Effector memory CD4-positive, alpha-beta T cell (primary cell): ENCODE measurements at places on chromosomes 12 and 14.

DNA sequence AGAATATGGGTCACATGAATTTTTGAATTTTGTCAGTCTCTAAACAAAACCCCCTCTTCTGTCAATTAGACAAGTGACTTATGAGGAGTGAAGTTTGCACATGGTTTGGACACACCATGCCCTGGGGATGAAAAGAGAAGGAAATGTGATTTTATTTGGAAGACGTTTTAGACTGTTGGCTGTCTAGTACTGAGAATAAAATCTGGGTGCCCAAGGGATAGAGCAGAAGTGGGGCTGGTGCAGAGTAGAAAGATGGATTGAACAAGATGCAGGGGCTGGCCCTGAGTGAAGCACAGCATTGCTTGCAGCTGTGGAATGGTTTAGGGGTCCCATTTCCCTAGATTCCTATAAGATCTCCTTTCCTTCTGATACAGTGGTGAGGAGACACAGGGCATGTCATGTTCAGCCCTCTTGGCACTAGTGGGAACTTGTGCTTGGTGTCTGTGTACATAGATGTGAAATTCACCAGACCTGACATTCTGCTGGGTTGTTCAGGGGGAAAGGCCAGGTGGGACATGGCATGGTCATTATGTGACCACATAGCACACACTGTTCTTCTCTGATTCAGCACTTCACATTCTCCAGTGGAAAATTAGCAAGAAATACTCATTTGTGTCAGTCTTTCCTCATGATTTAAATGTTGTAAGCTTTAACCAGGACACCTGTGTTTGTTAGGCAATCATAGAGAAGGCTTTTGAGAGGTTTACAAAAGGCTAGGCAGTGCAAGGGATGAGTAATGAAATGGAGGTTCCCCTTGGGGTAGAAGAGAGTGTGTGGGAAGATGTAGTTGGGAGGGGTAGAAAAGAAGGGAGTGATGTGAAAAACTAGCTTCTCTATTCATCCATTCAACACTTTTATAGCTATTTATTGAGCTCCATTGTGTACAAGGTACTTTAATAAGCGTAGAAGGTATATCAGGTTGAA lies 202.3 kb upstream of the IGF1 start:
- no peak for DNase-seq

DNA sequence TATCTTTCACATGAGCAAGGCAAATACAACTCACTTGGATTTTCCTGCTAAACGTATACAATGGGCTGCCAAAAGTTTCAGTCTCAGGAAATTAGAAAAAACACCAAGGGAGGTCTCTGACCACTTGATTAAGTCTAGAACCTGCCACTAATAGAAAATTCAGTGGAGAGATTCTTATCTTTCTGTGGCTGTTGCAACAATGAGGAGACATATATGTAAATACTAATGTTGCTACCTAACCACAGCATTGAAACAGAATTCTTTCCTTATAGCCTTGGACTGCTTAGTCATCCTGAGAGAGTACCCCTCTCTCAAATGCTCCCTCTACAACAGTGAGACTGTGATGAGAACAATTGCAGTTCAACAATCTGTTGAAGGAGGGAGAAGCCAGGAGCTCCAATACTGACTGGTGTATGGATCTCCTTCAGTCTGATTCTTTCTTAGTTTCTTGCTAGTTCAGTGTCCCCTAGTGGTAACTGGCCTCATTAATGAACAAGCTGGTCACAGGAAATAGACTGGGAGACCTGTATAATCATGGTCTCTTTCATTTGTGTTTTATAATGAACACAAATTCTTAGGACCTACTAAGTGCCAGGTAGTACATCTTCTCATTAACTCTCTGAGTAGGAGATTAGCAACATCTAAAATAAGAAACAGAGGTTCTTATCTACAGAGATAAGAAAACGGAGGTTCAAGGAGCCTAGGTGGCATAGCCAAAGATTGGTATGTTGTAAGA lies 164.5 kb downstream of the SLC38A4 start:
- no peak for DNase-seq

GRCh38 chr14:68283378-68284123 lies 464.0 kb downstream of the RAD51B start:
- peak; percentile 31 for DNase-seq

DNA sequence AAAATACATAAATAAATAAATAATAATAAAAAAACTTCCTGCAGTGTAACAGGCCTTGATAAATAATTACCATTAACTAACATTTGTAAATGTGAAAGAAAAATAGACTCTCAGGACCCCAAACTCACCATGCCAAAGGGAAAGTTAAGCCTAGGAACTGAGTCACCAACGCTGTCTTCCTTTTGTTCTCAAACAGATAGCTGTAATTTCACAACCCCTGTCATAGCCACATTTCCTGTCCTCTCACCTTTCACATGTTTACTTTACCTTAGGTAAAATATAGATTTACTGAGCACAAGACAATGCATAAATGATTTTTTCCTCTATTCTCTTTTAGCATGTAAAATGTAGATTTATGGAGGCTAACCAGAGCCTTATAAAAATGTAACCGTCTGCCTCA lies 35.9 kb upstream of the CHST11 start:
- no peak for DNase-seq
